Bronchial epithelial cell (primary cell): ENCODE measurements at places on chromosomes 11 and 22. TPM values are rescaled to one million over a fixed set of nuclear protein-coding genes. Genes with fewer than 3 reads are reported as not detected.
A peak's percentile ranks its signal among the peaks of the same experiment; 100 is the strongest.

The SLC6A5 gene
- not detected in 2 replicates for total RNA-seq

The OR6T1 gene
- not detected in 2 replicates for total RNA-seq

The SHISAL1 gene
- under 0.01 and 0.26 TPM in 2 replicates for total RNA-seq

The P4HA3 gene
- total RNA-seq = under 0.01 and 0.26 TPM in 2 replicates

The KCNQ1OT1 gene
- total RNA-seq = 0.53 and 0.64 TPM in 2 replicates

The GDPD5 gene
- 0.13 and 2.1 TPM in 2 replicates for total RNA-seq

The KCNK4 gene
- total RNA-seq = under 0.01 TPM in 1 of 2 replicates, not detected in the other

The SLC5A1 gene
- total RNA-seq = 0.26 and 0.90 TPM in 2 replicates

The LGALS12 gene
- not detected in 2 replicates for total RNA-seq

The RANBP1 gene
- 147 and 263 TPM in 2 replicates for total RNA-seq

DNA sequence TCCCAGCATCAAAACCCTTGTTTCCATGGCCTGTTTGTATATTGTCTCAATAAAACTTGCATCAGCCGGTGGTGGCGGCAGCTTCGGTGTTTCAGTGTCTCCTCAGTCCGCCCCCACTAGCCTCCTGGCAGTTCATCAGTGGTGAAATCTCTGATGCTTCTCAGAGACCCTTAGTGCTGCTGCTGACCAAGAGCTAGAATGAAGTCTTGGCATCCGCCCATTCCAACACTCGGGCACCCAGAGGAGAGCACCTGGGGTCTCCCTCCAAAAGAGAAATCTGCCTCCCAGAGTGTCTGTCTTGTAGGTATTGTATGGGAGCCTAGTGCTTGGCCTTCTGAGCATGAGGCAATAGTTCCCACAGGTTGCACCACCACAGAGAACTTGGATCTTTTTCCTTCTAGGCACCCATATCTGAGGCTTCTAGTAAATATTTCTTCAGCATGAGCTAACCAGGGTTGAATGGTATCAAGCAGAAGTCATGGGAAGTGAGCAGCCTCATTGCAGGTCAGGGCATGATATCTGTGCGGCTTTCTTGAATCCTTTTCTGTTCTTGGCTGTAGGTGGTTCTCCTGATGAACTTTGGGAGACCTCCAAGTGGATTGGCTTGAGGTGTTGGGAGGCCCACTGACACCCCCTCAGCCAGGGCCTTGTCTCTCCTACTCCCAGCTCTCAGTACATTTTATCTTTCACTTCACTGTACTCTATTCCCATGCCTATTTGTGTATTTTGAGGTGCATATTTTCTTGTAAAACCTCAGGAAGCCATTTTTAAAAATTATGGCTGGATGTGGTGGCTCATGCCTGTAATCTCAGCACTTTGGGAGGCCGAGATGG is 13.2 kb upstream of the AIFM3 start:
- DNase-seq = peak; percentile 98

GRCh38 chr11:93498641-93499040 is 44.5 kb downstream of the SMCO4 start:
- DNase-seq = no peak

DNA sequence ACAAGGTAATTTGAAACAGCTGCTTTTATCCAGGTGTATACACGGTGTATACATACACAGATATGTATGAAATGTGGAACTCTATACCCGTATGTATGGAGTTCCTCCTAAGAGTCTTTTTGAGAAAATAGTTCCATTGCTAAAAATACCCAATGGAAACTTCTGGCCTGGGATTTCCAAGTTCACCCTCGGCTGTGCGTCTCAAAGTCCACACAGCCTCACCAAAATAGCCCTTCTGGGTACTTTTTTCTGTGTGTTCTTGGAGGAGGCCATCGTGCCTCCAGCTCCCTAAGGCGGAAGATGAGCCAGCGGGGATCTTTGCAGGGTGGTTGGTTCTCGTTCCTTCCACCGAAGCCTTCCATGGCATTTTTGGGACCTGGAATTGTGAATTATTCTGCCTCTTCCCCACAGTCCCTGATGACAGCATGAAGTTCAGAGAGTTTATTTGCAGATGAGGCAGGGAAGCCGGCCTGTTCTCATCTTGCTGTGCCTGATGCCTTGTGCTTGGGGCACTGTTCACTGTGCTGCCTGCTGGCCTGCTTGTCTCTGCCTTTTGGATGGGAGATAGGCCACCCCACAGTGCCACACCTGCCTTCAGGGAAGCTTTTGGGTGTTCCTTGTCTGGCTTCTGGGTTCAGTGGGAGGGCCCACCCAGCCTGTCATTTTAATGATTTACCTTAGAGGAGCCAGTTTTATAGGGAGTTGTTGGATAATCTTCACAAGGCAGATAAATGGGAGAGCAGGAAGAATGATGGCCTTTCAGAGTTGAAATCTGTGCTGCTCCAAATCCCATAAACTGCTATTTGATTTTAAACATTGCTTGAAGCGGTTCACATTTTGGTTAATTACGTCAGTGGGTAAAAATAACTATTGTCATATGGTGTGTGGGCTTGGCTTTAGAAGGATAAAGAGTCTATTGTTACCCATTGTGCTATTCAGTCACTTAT is 112.7 kb upstream of the OR4B1 start:
- no peak for DNase-seq

DNA sequence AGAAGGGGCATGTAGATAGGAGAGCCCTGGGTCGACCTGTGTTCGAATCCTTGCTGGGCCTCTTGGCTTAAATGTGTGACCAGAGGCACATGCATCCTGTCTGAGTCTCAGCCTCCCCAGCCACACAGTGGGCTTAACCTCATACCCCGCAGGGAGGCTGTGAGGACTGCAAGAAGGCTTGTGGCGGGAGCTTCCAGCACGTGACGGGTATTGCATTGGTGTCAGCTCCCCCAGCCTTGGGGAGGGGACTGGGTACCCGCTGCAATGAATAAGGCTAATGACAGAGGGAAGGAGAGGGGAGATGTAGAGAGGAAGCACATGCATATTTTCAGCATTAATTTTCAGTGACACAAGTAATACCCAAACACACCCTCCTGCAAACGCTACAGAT is 8.1 kb downstream of the RASD2 start:
- DNase-seq = no peak

- peak; percentile 53 for DNase-seq
These were observed 1145.6 kb upstream of the TENM4 start for GRCh38 chr11:80586464-80586863.

GRCh38 chr11:71235719-71236118 is 16.7 kb downstream of the SHANK2 start:
- DNase-seq = no peak

GRCh38 chr11:11293798-11294550 is 59.1 kb downstream of the CSNK2A3 start:
- no peak for DNase-seq

DNA sequence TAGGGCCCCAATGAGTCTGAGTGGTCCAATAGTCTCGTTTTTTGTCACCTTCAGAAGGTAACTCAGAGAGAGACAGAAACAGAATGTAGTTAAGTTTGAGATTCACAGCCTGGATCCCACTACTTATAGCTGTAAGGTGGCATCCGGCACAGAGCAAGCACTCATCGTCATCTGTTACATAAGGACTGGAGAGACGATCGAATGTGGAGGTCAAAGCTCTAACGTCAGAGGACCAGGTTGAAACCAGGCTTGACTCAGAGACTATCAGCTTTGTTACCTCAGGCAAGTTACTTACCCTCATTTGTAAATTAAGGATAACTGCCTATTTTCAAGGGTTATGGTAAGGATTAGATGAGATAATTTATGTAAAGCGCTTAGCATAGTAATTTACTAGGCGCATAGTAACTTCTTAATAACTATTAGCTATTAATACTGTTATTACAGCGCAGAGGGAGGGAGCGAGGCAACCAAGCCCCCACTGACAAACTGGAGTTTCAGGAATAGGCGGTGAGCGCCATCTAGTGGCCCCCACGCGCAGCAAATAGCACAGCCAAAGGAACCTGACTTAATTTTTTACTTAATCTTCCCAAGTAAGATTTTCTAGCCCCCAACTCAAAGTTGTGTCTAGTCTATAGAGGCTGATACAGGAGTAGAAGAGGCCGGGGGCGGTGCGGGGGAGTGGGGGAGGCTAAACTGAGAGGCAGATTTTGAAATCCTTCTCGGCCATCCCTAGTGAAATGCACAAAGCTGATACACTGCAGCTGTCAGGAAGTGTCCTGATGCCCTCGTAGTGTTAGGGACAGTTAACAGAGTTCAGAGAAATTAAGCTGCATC is 29.0 kb upstream of the API5 start:
- peak; percentile 13 for DNase-seq

GRCh38 chr11:71537537-71537936 is 288 bp upstream of the KRTAP5-8 start:
- no peak for DNase-seq

DNA sequence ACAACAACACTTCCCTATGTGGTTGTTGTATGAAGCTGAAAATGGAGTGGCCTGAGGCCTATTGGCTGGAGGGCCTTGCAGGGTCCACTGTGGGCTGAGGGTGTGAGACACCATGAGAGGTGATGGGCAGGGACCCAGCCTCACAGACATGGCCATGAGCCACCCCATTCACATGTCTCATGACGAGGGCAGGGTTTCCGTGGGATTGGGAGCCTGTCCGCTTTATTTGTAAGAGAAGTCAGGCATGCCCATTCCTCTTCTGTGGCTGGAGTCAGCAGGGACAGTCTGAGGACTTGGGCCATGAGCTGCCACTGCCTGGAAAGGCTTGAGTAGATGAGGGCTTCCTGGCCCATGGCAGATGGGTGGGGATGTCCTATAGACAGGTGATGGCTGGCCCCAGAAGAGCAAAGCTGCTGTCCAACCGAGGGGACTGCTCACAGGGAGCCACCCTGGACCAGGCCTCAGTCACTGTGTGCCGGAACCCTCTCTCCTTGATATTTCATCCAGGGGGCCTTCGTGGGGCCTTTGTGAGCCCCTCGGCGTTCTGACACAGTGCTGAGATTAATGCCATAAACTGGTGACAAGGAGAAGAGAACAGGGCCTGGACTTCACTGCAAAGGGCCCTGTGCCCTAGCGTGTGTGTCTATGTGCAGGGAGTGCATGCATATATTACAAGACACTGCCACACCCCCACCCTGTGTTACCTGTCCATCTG is 971.9 kb downstream of the BRD1 start:
- no peak for DNase-seq

- no peak for DNase-seq
These were observed 720 bp downstream of the FAM118A start for GRCh38 chr22:45310331-45310976.

DNA sequence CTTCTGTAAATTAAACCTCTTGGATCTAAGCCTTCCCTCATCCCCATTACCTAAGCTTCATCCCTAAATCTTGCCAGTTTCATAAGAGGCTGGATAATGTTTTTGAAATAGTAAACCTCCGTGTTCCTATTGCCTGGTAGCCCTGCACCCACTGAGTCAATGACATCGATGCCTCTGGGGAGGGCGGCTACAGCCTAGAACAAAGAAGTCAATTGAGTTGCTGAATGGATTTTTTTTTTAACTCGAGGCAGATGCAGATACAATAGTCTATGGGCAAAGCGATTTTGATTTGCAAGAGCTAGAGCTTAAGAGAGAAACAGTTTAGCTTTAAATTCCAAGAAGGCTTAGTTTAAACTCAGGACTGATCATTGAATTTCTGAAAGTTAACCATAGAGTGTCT is 121.3 kb downstream of the NECTIN1 start:
- no peak for DNase-seq

DNA sequence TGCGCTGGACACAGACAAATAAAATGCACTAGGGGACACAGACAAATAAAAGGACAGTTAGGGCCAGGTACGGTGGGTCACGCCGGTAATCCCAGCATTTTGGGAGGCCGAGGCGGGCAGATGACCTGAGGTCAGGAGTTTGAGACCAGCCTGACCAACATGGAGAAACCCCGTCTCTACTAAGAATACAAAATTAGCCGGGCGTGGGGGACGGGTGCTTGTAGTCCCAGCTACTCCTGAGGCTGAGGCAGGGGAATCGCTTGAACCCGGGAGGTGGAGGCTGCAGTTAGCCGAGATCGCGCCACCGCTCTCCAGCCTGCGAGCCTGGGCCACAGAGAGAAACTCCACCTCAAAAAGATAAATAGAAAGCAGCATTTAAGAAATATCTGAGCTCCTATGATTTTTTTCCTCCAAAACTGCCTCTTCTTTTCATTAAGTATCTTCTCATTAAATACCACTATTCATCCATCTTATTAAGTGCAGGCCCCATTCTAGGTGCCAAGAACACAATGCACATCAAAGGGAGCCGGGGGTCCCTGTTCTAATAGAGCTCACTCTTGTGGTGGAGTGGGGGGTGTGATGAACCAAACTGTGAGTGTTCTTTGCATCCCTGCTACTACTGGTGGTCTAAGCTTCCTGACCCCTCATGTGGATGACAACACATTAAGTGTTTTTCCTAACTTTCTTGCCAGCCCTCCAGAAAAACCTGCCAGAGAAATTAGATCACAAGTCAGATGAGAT is 766 bp upstream of the ZNHIT2 start:
- DNase-seq = no peak

DNA sequence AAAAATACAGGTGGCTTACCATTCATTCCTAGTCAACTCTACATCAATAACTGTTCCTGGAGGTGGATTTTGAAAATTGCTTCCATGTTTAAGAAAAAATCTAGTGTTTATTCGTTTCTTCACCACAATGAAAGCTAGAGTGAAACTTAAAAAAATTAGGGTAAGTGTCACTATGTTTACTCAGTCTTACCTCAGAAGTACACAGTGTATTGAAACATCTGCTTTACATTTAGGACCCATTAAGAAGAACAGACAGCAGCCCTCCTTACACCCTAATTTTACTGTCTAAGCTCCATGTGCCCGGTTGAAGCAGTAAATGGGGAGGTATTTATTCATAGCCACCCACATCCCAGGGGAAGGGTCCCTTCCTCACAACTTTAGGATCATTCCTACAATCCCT is 51.4 kb downstream of the PIWIL3 start:
- no peak for DNase-seq

DNA sequence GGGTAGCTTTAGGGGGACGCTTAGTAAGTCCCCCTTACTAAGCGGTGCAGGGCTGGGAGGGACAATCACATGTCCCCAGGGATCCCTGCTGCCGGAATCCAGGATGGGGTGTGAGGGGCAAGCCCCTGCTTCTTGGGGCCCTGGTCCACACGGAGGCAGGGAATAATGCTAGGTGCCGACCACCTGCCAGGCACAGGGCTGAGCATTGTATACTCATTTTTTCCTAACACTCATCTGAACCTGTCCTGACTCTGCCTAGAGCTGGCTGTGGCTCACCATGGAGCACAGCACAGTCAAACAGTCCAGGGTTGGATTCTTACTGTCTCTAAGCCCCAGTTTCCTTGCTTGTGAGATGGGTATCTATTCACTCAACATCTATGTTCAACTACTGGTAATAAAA is 1.4 kb upstream of the LTBP3 start:
- DNase-seq = no peak

DNA sequence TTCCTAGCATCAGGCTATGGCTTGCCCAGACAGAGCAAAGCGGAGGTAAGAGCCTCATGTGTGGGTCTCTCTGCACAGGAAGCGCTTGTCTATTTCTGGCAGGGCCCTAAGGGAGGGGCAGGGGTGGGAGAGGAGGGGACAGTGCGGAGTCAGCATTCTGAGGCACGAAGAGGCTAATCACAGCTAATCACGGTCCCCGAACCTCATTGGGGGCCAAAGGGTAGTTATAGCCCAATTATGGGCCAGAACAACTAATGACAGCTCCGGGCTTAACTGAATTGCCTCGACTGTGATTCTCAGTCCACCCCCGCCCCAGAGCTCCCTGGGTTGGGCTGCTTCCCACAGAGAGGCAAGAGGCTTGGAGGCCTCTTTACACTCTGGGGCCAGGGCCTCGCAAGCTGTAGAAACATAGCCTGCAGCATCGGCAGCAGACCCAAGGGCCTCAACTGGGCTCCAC is 72.7 kb upstream of the PRDM11 start:
- DNase-seq = peak; percentile 7

GRCh38 chr11:105192115-105192514 is 52.5 kb upstream of the CARD18 start:
- no peak for DNase-seq

- no peak for DNase-seq
These were observed 31.3 kb upstream of the DGKZ start for GRCh38 chr11:46315783-46316563.

GRCh38 chr11:134063991-134064747 is 4.7 kb upstream of the JAM3 start:
- DNase-seq = no peak
